ENCODE measurements at places on chromosomes 13 and 19.

DNA sequence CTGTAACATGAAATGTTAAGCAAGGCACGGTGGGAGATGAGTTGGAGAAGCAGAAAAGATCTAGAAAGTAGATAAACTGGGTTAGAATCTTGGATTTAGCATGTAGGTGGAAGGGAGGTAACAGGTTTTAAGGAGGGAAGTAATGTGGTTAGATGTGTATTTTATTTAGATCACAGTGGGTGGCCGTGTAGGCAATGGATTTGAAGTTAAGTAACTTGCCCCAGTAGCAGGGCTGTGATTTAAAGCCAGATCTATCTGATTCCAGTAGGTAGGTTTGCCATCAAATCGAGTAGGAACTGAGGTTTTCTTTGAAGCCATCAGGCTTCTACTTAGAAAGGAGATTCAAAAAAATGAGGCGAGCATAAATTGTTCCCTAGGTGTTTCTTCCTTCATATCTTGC lies 50.6 kb upstream of the IL17D start:
- no peak for DNase-seq

GRCh38 chr13:30034458-30034795 lies 184.0 kb upstream of the UBL3 start:
- DNase-seq: no peak

- DNase-seq: no peak
Observed at GRCh38 chr19:16303755-16304154, 20.9 kb upstream of the KLF2 start.

GRCh38 chr13:100196375-100196774 lies 107.5 kb downstream of the PCCA start:
- DNase-seq: no peak

DNA sequence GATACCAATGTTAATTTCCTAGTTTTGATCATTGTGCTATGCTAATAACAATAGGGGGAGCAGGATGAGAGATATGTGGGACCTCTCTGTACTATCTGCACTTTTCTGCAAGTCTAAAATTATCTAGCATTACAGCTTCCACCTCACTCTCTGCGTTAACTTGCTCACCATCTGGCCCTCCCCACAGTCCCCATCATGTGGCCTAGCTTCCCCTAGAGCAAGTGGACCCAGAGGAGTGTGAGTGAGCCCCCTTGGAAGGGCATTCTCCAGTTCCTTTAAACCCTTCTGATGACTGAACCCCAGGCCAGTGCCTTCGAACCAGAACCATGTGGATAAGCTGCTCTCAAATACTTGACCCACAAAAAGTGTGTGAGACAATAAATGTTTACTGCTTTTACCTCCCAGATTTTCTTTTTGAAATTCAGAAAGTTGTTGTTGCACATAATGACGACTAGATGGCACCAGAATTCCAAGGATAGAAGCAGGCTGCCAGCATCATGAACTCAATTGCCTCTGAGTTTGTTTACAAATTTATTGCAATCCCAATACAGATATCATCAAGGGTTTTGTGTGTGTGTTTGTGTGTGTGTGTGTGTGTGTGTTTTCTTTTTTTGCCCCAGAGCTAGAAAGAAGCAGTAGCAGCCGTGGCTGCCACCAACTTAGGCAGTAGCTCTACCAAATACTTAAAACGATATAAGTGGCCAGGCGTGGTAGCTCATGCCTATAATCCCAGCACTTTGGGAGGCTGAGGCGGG lies 49.0 kb upstream of the ZNF780A start:
- DNase-seq: no peak

- no peak for DNase-seq
Observed at GRCh38 chr13:23671897-23672296, 101.7 kb downstream of the TNFRSF19 start.

GRCh38 chr13:26019251-26019650 lies 32.6 kb downstream of the SHISA2 start:
- DNase-seq: no peak

GRCh38 chr19:51116736-51117286 lies 7.9 kb upstream of the SIGLEC9 start:
- no peak for DNase-seq

DNA sequence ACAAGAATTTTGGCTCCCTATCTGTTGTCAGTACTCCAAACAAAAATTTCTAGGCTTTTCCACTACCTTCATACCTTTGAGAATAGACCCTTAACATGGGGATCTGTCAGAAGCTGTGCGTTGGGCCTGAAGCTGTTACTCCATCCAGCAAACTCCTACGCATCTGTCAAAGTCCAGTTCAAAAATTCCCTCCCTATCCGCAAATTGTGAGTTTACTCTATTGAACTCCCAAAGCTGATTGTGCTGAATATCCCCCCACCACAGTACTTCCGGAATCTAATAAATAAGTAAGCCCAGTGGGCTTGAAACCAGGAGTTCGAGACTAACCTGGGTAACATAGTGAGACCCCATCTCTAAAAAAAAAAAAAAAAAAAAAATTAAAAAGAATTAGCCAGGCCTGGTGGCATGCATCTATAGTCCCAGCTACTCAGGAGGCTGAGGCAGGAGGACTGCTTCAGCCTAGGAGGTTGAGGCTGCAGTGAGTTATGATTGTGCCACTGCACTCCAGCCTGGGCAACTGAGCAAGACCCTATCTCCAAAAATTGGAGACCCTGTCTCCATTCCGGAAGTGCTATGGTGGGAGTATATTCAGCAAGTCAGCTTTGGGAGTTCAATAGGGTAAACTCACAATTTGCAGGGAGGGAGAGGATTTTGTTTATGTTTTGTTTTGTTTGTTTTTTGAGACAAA lies 930 bp upstream of the FBN3 start:
- no peak for DNase-seq

DNA sequence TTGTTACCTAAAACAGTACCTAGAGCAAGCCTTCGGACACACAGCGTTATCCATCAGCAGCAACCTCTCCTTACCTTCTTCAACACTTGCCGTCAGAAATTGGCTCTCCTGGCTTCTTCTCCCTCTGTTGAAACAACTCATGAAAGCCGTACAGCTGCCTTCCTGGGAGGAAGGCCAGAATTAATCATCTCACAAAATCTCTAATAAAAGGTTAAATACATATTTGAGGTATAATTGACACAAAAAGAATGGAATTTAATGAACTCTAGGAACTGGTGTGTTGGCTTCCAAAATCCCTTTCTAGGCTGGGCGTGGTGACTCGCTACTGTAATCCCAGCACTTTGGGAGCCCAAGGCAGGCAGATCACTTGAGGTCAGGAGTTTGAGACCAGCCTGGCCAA lies 37.3 kb upstream of the GTF2F2 start:
- no peak for DNase-seq

- DNase-seq: no peak
Observed at GRCh38 chr19:16337809-16338469, 13.3 kb downstream of the KLF2 start.

DNA sequence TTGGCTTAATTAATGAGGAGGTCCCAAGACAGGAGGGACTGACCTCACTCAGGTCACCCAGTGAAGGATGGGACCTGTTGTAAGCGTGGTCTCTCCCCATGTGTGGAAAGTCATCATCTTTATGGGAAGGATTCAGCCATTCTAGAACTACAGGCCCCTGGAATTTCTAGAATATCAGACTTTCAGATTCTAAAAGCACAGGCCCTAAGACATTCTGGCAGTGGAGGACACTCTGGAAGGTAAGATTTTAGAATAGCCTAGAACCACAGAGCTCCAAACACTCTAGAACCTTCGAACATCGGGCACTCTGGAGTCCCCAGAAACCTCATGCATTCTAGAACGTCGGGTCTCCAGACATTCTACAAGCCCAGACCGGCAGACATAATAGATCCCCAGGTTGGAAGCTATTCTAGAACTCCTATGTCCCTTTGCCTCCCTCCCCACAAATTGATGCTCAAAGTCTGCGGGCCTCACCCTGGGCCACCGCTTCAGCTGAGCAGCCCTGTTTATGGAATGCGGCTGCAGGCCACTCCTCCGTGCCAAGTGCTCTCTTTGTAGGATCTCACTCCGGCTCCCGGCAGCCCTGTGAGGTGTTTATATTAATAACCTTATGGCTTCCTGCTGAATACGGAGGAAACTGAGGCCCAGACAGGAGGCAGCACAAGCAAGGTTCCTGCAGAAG lies 1.9 kb upstream of the KLK15 start:
- no peak for DNase-seq

- DNase-seq: no peak
Observed at GRCh38 chr19:13055213-13056051, 47.2 kb downstream of the LYL1 start.

GRCh38 chr13:33355201-33355895 lies 69.8 kb upstream of the STARD13 start:
- no peak for DNase-seq

- no peak for DNase-seq
Observed at GRCh38 chr13:85545771-85546170, 253.4 kb downstream of the SLITRK6 start.

- DNase-seq: no peak
Observed at GRCh38 chr13:45626731-45627374, 11.3 kb upstream of the ERICH6B start.

- no peak for DNase-seq
Observed at GRCh38 chr19:33554821-33555220, 33.2 kb upstream of the PEPD start.

DNA sequence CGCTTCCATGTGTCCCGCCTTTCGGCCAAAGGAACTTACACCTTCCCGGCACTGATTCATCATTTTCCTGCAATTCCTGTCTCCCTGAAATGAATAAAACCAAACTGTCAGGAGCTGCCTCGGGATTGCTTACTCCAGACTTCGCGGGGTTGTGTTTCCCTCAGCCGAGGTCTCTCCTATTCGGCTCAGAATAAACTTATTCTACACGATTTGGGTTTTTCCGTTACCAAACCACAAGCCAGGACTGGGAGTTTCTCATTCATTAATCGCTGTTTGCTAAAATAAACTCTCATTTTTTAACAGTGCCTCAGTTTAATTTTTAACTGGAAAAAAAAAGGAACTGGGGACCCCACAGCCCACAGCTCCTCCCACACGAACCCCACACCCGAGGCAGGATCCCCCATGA lies 667 bp downstream of the ZNF878 start:
- DNase-seq: no peak

DNA sequence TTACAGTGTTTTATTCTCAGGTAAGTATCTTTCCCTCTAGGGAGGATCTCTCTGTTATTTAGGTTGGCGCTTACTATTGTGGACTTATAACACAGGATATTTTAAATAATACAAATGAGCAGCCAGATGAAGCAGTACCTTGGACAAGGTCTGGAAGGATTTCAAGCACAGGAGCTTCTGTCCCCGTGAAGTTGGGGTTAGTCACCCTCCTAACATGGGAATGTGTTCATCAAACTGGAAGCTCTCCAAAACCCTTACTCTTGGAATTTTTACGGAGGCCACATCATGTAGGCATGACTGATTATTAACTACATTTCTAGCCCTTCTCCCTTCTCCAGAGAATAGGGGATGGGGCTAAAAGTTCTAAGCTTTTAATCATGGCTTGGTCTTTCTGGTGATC lies 38.3 kb upstream of the SPRY2 start:
- DNase-seq: no peak

DNA sequence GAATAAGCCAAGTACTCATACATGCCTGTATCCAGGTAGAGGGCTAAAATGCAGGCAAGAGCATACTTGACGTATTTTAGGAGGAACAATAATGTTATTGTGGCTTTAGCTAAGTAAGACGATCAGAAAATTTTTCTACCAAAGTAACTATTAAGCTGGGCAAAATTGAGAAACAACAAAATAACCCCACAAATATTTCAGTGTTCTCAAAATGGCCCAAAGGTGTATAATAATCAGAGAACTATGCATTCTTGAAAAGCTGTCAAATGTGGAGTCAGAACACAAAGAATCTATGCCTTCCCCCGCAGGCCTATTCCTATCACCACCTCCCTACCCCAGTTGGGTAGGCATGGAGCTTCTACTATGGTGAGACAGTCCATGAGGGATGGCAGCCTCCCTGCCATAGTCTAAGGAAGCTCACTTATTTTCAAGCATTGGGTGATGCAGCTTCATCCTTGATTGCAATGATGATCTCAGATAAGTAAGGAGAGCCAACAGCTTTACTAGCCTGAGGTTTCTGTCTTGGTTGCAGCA lies 1132.5 kb upstream of the SPRY2 start:
- DNase-seq: no peak

DNA sequence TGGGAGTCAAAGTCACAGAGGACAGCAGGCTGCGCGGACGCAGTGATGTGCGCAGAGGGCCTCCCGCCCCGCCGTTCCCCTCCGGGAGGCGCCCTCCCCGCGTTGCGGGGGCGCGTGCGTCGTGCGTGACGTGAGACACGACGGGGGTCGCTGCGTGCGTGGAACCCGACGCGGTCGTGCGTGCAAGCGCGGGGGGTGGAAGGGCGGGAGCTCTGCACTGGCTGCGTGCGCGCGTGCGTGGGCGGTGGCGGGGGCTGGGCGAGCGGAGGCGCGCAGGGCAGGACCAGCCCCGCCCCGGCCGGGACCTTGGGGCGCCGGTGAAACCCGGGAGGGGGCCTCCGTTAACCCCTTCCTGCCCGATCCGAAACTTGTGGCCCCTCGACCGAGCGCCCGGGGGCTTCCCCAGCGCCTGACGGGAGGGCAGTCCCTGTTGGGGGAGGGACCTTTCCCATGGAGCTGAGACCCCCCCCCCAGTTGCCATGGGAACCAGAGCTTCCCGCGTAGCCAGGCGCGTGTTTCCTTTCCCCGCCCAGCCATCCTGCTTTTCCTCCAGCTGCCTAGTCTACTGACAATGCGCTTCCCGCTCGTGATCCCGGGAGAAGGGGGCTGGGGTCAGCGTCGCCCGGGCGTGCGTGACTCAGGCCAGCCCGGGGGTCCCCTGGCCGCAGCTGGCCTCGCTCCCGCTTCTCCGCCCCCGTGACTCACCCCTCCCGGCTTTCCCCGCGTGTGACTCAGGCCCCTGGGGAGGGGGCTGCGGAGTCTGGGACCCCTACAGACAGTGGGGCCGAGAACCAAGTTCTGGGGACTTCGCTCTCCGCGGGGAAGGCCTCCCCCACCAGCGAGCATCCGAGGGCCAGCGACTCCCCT lies 7.3 kb upstream of the HOOK2 start:
- peak; percentile 75 for DNase-seq

- no peak for DNase-seq
Observed at GRCh38 chr19:44857837-44858236, 11.7 kb downstream of the NECTIN2 start.

DNA sequence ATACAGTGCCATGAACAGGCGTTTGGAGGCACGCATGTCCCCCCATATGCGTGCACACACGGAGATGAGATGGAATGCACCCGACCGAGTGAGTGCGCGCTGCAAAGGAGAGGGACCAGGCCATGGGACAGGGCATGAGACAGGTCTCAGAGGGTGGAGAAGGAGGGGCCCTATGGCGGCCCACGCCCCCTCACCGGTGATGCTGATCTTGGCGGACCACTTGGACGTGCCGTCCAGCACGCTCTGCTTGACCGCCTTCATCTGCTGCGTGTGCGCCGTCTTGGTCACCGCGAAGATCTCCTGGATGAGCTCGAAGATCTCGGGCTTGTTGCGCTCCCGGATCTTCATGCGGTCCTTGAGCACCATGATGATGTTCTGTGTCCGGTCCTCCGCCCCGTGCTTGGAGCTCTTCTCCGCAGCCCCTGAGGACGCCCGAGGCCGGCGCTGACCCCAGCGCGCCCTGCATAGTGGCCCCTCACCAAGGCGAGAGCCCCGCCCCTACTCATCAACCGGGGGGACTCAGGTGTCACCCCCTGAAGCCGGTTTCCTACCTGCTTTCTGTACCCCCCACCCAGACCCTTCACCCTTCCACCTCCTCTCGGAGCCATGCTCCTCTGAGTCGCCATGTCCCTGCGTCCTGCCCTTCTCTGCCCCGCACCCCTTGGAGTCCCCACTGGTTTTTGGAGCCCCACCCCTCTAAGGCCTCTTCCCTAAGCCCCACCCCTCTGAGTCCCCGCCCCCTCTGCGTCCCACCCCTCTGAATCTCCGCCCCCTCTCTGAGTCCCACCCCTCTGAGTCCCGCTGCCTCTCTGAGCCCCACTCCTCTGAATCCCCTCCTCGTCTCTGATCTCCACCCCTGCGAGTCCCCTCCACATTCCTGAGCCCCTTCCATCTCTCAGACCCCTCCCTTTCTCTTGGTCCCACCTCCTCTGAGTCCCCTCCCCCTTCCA lies 40.8 kb downstream of the UNC13A start:
- DNase-seq: no peak
